WTC11 (cell line): ENCODE measurements at places on chromosomes 3 and 15. TPM values are rescaled to one million over a fixed set of nuclear protein-coding genes. Genes with fewer than 3 reads are reported as not detected.

Gene RTP4
- not detected in 3 replicates for total RNA-seq

DNA sequence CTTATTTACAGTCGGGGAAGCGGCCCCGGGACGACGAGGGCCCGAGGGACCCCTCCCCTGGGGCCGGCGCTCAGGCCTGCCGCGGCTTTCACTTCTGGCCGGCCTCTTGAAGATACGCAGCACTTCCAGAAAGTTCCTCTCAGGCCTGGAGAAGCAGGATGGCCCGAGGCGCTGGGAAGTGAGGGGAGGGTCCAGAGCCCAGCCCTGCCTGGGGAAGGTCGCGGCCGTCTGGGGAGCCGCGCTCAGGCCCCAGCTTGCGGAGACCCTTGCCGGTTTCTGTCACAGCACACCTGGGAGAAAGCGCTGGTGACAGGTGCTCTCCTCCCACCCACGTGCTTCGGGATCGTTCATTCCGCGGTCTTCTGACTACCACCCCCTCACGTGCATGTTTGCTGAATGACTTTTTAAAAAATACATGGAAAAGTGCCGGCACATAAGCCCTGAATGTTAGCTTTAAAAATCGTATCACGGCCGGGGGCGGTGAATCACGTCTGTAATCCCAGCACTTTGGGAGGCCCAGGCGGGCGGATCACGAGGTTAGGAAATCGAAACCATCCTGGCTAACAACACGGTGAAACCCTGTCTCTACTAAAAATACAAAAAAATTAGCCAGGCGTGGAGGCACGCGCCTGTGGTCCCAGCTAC is 727 bp upstream of the TM2D3 start:
- peak overlapping the region; percentile 91 for H3K4me3 ChIP-seq
- peaks cover 9% of the 10 kb centered on the region for H3K36me3 ChIP-seq
- DNase-seq, result peak; percentile 42
- no peak overlapping the region for H3K27ac ChIP-seq
- H3K27me3 ChIP-seq, result no peaks in the 10 kb centered on the region

Gene CASR
- total RNA-seq, result 0.16 to 0.24 TPM (median 0.21 TPM) in 3 replicates

Gene REC114
- not detected in 3 replicates for total RNA-seq

DNA sequence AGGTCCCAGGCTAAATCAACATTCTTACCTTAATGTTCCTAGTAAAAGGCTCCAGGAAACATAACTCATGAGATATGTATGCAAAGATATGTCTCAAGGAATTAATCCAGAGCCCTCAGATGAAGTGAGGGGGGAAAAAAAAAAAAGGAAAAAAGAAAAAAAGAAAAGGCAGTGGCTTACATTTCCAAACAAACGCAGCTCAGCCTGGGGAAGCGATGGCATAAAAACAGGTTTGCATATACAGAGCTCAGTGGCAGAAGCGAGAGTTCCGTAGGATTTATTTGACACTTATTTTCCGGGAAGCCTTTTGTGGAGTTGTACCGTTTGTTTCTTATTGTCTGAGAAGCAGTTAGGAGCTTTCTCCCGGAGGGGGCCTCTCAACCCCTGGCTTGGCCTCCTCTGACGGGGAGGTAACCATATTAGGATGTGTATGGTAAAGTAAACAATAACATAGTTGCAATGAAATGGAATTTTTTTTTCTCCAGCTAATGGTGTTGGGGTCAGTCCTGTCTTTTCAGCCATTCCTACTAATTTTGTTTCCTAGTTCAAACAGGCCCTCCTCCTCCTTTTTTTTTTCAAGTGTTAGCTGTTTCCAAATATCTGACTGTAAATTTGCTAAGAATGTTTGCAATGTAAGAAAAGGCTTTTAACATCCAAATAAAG is 338.6 kb downstream of the FOXP1 start:
- DNase-seq, result no peak
- peak overlapping the region; percentile 4 for H3K4me3 ChIP-seq
- H3K36me3 ChIP-seq, result no peaks in the 10 kb centered on the region

DNA sequence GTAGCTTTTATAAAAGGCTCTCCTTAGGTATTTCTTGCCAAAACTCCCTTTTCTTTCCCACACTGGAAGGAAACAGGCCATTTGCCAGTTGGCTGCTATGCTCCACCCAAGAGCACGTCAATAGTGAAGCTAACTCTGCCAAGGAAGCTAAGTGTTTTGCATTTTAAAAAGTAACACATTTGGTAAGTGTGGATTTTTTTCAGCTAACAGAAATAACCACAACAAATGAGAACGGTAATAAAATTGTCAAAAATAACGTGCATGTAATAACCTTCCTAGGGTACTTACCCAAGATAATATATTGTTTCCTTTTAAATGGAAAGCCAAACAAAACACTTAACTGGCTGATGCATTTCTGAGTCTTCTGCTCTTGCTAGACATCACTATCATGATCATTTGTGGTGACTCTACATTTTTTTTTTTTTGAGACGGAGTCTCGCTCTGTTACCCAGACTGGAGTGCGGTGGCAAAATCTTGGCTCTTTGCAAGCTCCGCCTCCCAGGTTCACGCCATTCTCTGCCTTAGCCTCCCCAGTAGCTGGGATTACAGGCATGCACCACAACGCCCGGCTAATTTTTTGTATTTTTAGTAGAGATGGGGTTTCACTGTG is 4.6 kb downstream of the DPP8 start:
- no peak overlapping the region for H3K4me3 ChIP-seq
- H3K36me3 ChIP-seq, result peaks cover 13% of the 10 kb centered on the region
- H3K27me3 ChIP-seq, result no peaks in the 10 kb centered on the region
- no peak overlapping the region for H3K27ac ChIP-seq

- H3K36me3 ChIP-seq, result peaks cover 70% of the 10 kb centered on the region
- H3K4me1 ChIP-seq, result peaks cover 1% of the 10 kb centered on the region; the same call in 1 of the 2 replicates
- no peak overlapping the region for H3K27ac ChIP-seq
Observed at GRCh38 chr3:14451844-14452739, 49.7 kb downstream of the SLC6A6 start.

Gene CFAP100
- 0.41 TPM in 1 of 3 replicates, not detected in the others for total RNA-seq

DNA sequence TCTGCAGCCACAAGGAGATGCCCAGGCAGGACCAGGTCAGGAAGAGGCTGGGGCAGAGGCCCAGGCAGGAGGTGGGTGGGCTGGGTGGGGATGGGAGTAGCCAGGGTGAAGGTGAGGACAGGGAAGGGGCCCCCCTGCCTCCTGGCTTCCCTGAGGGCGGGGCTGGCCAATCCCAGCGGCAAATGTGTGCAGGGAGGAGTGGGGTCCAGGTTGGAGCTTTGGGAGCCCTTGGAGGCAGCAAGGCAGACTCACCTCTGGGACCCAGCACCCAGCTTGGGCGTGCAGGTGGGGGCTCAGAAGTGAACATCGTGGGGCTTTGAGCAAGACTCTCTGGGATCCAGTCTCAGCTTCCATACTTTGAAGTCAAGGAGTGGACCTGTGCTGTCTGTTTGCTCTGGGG is 25.2 kb downstream of the GP9 start:
- no peak overlapping the region for H3K4me3 ChIP-seq
- no peaks in the 10 kb centered on the region for H3K36me3 ChIP-seq
- H3K27ac ChIP-seq, result no peak overlapping the region
- DNase-seq, result no peak

DNA sequence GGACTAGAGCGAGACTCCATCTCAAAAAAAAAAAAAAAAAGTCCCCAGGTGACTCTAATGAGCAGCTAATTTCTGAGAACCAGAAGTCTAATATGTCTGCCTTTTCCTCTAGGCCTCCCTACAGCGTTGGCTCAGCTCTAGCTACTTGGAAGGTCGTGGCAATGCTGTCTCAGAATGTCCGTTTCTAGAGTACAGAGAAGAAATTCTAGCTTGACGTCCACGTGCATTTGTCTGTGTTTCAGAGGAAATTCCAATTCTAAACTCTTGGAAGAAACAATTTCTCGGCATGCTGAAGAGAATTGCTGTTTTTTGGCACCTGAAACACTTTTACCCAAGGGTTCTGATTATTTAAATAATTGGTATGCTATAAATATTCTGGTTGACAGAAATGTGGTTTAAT is 78.8 kb downstream of the SOX2 start:
- H3K4me1 ChIP-seq, result peaks cover 32% of the 10 kb centered on the region
- no peaks in the 10 kb centered on the region for H3K36me3 ChIP-seq

Gene ANKRD63
- 1.2 to 1.7 TPM (median 1.4 TPM) in 3 replicates for total RNA-seq

Gene UQCC5
- total RNA-seq, result 30.0 to 37.8 TPM (median 36.4 TPM) in 3 replicates

Gene CCK
- 0.50 to 1.1 TPM (median 0.94 TPM) in 3 replicates for total RNA-seq

DNA sequence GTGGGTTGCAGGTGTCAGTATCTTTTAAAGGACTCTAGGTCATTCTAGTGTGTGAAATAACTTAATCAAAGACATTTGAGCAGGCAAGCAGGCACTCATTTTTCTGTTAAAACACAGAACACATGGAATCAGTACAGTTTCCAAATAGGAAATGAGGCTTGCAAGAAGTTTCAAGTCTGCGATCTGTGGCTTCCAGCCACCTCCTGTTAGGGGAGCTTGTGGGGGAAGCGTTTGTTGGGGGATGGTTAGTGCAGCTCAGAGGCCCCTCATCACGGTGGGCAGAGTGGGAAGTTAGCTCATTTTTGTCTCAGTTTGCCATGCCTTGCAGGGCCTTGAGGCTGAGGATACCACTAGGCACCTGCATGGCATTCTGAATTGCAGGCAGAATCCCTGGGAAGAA is 59.9 kb downstream of the SLC6A11 start:
- no peak for DNase-seq
- H3K36me3 ChIP-seq, result no peaks in the 10 kb centered on the region
- H3K4me3 ChIP-seq, result no peak overlapping the region
- H3K27ac ChIP-seq, result no peak overlapping the region
- no peaks in the 10 kb centered on the region for H3K4me1 ChIP-seq

- peak within 1 kb of the TSS; percentile 95 for H3K4me3 ChIP-seq
- peak; percentile 61 for DNase-seq
- H3K27me3 ChIP-seq, result no peaks in the 10 kb centered on the region
- H3K4me1 ChIP-seq, result peaks cover 49% of the 10 kb centered on the region
- H3K27ac ChIP-seq, result peak within 1 kb of the TSS; percentile 99
- H3K36me3 ChIP-seq, result peaks cover 4% of the 10 kb centered on the region; the same call in 1 of the 2 replicates
Observed at GRCh38 chr15:38252481-38253350, at the start of gene SPRED1. SPRED1 (plus strand) TSS chr15:38252836; CDS start chr15:38253186, 350 bp downstream.

DNA sequence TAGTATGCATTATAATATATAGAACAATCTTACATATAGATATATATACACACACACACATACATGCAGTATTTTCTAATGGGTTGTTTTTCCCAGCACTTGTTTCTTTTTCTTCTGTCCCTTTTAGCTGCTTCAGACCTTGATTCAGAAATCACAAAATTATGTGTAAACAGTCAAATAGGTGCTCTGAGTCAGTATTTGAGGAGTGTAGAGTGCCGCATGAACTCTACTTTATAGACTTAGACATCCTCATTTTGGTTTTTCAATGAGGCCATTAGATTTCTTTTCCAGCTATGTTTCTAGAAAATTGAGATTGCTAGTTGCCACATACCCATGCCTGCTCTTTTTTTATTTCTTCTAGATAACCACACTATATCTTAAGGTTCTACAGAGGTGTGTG is 58.2 kb downstream of the HHLA2 start:
- no peak overlapping the region for H3K4me3 ChIP-seq
- no peaks in the 10 kb centered on the region for H3K27me3 ChIP-seq
- DNase-seq, result no peak
- no peaks in the 10 kb centered on the region for H3K4me1 ChIP-seq

DNA sequence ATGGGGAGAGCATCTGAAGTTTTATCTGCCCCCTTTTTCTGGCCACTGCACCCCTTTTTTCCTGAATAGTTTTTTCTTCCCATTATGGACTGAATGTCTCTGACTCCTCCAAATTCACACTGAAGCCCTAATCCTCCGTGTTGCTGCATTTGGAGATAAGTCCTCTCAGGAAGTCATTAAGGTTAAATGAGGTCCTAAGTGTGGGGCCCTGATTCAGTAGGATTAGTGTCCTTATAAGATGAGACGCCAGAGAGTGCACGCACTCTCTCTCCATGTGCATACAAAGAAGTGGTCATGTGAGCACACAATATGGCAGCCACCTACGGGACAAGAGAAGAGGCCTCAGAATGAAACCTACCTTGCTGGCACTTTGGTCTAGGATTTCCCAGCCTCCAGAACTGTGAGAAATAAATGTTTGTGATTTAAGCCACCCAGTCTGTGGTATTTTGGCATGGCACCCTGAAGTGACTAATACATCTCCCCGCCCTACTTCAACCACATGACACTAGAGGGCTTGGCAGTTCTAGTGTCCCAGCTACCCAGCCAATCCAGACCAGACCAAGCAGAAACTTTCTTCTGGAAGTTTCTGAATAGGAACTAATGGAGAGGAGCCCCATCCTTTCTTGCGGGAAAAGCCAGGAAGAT is 191.3 kb downstream of the PDE8A start:
- peaks cover 25% of the 10 kb centered on the region for H3K36me3 ChIP-seq
- H3K4me1 ChIP-seq, result peaks cover 1% of the 10 kb centered on the region
- DNase-seq, result no peak
- H3K27me3 ChIP-seq, result peaks cover 14% of the 10 kb centered on the region; the same call in 1 of the 2 replicates
- no peak overlapping the region for H3K27ac ChIP-seq

DNA sequence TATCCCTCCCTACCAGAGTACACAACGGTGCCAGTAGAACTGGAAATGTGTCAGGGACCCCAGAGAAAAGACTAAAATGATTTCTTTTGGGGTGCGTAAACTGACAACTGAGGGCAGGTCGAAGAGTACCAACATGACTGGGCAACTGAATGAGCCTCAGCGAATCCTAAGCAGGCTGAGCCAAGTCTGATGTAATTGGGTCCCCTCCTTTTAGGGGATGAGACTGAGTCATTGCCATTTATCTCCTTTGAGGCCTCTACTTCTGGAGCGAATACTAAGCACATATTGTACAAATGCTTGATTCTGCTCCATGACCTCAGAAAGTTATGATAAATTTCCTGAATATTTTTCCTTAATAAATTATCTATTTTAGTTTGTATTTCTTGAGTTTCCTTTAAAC is 17.3 kb upstream of the GPR156 start:
- no peak for DNase-seq
- peaks cover 2% of the 10 kb centered on the region; the same call in 1 of the 2 replicates for H3K27me3 ChIP-seq
- no peaks in the 10 kb centered on the region for H3K36me3 ChIP-seq

DNA sequence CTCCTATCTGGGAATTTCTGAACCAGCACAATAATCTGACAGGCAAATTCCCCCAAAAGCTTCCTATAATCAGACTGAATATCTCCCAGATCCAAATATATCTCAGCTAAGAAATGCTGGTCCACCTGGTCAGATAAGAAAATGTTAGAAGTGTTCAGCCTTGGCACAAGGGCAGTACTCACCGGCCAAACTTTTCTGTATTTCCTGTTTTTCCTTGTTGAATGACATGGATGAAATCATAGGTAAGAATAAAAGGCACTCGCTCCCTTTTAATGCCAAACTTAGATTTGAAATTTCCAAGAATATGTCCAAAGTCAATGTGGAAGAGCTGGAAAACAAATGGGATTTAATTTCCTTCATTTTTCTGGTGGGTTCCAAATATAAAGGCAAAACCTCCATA is 48.9 kb downstream of the FAIM start:
- no peak overlapping the region for H3K4me3 ChIP-seq
- no peaks in the 10 kb centered on the region for H3K27me3 ChIP-seq
